NCI-H2081 (cell line): ENCODE measurements at places on chromosomes 3 and 15.

GRCh38 chr3:171802590-171802956 lies 7.7 kb downstream of the PLD1 start:
- no peak for DNase-seq

GRCh38 chr15:28131400-28131799 lies 32.3 kb upstream of the OCA2 start:
- no peak for DNase-seq

- DNase-seq: no peak
Observed at GRCh38 chr3:107198581-107199181, 178.6 kb upstream of the CCDC54 start.

DNA sequence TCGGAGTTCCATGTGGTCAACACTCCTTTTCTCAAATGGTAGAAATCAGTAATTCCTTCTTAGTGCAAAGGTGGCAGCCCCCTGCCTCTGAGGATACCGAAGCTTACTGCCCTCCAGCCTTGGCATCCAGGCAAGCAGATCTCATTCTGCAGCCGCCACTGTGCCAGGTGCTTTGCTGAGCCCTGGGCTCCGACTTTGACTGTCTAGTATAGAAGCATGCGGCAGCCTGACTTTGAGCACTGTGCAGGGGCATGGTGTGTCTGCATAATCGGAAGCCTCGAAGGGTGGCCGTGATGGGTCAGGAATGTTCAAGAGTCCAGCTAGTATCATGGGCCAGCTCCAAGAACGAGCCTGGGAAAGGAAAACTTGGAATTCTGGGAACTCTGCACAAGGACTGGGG lies 39.7 kb downstream of the ABTB1 start:
- no peak for DNase-seq
